ENCODE measurements at places on chromosomes 1 and 21.

DNA sequence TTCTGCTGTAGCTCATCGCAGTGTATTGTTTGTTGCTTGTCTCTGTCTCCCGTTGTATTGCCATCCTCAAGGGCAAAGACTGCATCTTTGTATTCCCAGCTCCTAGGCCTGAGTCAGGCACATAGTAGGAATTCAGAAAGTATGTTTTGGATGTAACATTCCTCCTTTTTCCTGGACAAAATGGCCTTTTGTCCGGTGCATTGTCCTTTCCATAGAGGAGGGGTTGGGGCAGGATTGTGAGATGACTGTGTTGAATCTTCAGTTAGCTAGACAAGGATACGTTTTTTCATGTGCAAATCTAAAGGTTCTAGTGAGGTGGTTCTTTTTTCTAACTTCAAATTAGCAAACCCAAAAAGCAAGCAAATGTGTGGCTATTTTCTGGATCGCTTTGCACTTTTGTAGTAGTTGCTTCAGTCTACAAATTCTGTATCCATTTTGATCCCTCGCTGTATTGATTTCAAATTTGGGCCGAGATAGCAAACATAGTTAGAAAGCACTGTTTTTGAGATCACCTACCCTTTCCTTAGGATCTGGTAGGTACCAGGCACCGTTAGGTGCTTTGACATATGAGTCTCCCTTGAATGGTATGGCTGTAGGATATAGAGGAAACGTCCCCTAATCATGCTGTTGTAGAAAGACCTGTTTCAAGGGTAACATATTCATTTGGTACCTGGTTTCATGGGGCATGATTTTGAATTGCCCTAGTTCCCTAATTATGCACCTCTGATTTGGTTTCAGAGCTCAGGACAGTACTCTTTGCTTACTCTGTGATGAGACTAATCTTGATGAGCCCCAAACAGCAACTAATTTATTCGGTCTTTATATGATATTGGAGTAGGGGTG, 1.2 kb downstream of the PPP1R8 start:
- ATAC-seq, result no peak

DNA sequence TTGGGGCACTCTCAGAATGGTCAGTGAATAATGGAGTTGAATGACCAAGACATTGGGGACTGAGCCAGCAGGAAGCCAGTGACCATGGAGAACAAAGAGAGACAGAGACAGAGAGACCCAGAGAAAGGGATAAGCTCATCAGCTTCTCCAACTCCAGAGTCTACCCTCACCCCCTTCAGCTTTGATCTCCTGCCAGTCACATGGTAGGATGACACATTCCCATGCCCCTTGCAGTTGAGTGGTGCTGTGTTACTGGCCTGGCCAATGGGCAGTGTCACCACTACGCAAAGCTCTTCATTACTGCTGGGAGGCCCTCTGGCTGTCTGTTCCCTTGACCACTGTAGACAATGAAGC, 643.5 kb downstream of the AJAP1 start:
- no peak for ATAC-seq

- no peak for ATAC-seq
These were observed 13.0 kb upstream of the IL10 start for GRCh38 chr1:206785182-206785765.

DNA sequence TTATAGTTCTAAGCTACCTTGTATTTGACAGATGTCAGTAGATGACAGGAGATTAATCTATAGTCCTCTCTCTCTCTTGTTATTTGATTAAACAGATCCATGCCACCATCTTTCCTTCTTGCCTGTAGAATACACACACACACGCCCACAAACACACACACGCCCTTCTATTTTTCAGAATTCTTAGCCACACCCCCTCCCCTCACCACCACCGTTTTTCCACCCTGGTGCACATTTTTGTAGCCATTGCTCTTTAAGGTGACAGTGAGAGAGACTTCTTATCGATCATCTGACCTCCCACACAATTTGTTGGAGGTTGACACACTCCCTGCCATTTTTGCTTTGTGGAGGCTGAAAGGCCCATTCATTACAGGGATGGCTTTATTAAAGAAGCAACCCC, 123.2 kb downstream of the NTNG1 start:
- no peak for ATAC-seq

GRCh38 chr1:68116643-68117235, 66.3 kb upstream of the DIRAS3 start:
- ATAC-seq, result no peak

- peak; percentile 80 for ATAC-seq
These were observed at the start of gene THEMIS2 for GRCh38 chr1:27872059-27872801. THEMIS2 (plus strand) TSS chr1:27872544; CDS start chr1:27872572, 28 bp downstream.

- peak; percentile 97 for ATAC-seq
These were observed at the start of gene CR1L for GRCh38 chr1:207644852-207645634. CR1L (plus strand) TSS chr1:207645133; CDS start chr1:207645234, 101 bp downstream.

DNA sequence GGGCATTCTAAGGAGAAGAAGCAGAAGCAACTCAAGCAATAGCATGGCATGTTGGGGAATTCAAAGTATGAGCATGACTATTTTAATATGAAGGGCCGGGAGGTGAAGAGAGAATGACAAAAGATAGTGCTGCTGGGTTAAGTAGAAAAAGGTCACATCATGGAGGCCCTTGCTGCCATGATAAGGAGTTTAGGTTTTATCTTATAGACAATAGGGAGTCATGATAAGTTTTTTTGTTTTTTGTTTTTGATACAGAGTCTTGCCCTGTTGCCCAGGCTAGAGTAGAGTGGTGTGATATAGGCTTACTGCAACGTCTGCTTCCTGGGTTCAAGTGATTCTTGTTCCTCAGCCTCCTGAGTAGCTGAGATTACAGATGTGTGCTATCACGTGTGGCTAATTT, 3.1 kb downstream of the BNIPL start:
- ATAC-seq, result no peak

GRCh38 chr21:42609811-42610210, 43.6 kb upstream of the PDE9A start:
- peak; percentile 86 for ATAC-seq

DNA sequence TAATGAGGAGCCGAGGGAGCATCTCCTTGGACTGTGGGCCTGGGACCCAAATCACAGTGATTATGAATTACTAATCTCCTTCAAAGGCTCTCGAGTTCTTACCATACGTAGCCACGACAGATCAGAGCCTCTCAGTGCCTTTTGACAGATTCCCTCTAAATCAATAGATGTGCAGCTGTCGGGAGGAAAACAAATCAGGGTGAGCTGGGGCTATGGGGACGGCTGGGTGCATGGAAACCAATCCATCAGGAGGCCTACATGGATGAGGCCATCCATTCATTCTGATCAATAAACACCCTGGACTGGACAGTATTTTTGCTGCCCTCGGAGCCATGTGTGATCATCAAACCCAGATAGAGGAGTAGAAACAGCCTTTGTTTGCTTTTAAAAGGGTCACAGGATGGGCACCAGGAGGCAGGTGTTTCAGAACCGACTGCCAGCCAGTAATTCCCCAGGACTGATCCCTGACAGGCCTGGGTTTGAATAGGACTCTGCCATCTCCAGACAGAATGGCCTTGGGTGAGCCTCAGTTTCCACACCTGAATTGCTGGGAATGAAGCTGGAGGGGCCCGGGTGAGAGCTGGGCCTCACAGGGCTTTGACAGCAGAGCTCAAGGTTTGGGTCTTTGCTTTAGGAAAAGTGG, 532.8 kb downstream of the MATN1 start:
- no peak for ATAC-seq

- ATAC-seq, result peak; percentile 69
These were observed 67.5 kb upstream of the DUSP10 start for GRCh38 chr1:221809091-221810029.

- no peak for ATAC-seq
These were observed 136.2 kb upstream of the BACE2 start for GRCh38 chr21:41031701-41032220.

- ATAC-seq, result peak; percentile 57
These were observed 34.1 kb upstream of the BTG2 start for GRCh38 chr1:203271018-203271743.

GRCh38 chr1:197806718-197807117, 31.4 kb upstream of the DENND1B start:
- no peak for ATAC-seq

- peak; percentile 92 for ATAC-seq
These were observed 135.9 kb downstream of the FGGY start for GRCh38 chr1:59432531-59433439.

DNA sequence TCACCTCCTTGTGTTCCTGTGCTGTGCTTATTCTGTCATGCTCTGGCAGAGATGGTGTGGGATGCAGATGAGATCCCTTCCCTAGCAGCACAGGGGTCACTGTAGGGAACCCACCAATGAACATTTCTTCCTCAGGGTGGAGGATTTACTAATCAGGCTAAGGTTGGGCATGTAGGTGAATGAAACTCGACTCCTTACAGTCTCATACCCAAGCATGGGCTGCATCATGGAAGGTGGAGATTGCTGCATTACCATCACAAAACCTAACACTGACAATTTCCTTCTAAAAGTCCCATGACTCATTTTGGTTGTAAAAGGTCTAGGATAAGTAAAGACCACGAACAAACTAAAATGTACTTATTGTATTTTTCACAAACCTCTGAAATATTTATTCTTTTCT, 399.9 kb downstream of the DSCAM start:
- ATAC-seq, result no peak

GRCh38 chr1:4309676-4310320, 344.6 kb upstream of the AJAP1 start:
- ATAC-seq, result peak; percentile 44

GRCh38 chr1:92989936-92990583, 28.8 kb upstream of the DIPK1A start:
- no peak for ATAC-seq

GRCh38 chr1:227785805-227786671, 29.4 kb upstream of the PRSS38 start:
- ATAC-seq, result no peak

- no peak for ATAC-seq
These were observed 65.0 kb downstream of the RGS2 start for GRCh38 chr1:192873836-192874235.

DNA sequence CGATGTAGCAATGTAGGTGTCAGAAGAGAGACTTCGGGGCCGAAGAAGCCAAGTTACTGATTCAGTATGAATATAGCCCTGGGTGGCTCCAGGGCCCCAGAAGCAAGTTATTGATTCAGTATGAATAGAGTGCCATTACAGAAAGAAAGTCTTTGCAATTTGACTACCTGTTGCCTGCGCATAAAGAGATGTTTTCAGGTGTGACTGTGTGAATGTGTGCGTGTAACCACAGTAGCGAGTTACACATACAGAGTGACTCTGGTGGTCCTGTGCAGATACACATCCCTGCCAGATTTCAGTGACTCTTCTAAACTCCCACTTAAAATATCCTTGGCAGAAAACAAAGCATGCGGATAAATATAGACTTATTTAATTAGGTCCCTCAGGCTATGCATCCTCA, 142.7 kb upstream of the CD34 start:
- no peak for ATAC-seq

DNA sequence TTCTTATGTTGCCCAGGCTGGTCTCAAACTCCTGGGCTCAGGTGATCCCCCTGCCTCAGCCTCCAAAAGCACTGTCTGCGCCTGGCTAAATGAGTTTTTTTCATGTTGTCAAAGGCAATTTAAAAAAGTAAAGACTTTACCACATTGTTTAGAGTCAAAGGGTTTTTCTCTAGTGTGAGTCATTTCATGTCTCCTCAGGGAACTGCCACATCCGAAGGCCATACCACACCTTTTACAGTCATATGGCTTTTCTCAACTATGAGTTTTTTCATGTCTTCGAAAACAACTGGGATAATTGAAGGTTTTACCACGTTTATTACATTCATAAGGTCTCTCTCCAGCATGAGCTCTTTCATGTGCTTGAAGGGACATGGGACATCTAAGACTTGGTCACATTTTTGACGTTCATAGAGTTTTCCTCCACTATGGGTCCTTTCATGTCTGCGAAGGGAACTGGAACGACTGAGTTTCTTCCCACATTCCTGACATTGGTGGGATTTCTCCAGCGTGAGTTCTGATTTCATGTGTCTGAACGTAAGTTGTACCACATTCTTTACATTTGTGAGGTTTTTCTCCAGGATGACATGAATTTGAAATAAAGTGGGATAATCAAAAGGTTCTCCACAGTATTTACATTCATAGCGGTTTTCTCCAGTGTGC, 65.6 kb downstream of the UCHL5 start:
- no peak for ATAC-seq

All from stimulated activated memory B cell treated with anti-CD40 and anti-IgM and Interleukin-4, amounts not matched to agents 10 μg/mL and 1 μg/mL and 100 μg/mL, for 72 hours (primary cell).